ENCODE measurements at places on chromosomes 4 and X.

DNA sequence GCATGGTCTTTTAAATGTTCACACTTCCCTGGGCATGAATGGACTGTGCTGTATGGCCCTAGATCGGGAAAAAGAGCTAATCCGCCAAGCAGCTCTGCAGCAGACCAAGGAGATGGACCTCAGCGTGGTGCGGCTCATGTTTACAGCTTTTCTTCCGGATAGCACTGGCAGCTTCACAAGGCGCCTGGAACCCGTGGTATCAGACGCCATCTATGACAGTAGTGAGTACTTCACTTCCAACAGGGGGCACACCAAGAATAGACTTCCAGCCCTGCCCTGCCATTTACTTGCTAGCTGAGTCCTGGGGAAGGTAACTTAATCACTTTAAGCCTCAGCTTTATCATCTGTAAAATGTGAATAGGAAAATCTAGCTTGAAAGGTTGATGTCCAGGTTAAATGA is 77.7 kb downstream of the NFKB1 start:
- DNase-seq, result peak; percentile 63

DNA sequence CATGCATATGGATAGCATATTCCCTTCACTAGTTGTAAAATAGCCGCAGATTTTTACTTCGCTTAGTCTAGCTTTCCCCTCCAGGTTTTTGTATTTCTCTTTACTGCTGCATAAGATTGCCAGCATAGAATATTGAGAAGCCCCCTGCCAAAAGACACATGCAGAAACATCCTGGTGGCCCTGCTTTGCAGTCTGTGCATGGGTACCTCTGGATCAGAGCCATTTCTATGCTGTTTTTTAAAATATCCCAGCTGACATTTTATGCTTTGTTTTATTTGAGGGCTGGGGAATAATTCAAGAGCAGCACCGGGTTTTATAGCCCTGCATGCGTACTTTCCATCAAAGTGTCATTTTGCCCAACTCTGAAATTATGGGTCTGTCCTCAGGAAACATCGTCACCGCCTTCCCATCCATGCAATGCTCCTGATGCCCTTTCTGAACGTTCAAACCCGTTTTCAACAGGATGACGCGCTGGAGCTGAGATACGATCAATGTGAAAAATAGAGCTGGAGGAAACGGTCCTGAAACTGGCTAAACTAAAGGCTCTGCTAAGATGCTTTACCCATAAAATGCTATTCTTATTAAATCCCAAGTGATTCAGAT is 314.3 kb downstream of the EVC2 start:
- no peak for DNase-seq

DNA sequence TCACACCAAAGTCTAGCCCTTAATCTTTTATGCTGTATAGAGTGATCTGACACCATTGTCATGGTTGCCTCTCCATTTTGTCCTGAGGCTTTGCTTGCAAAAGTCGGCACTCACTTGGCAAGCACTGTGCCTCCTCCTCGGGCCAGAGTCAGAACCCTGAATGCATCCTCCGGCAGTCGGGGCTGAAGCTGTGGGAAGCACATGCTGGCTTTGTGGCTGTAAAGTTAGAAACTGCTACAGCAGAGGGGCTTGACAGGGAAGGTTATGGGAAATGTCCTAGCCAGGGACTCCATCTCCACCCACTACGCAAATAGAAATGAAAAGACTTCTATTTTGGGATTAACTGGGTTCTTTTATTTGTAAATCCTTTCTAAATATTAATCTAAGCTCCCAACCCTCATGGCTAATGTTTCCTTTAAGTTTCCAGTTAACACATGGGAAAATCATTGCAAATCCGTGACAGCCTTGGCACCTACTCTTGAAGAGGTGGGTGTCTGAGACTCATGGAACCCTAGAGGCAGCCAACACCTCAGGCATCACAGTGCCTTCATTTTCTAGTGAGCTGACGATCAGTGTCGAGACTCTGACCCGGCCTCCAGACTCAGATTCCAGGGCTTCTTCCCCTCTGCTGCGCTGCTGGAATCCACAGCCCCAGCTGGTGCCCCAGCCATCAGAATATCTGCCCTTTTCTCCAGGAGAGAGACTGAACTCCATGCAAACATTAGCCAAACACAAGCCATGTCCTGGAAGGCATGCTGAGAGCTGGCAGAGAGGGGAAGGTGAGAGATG is 7.9 kb upstream of the CLDN24 start:
- no peak for DNase-seq

- DNase-seq, result no peak
Observed at GRCh38 chr4:89293299-89293698, 14.3 kb downstream of the GPRIN3 start.

DNA sequence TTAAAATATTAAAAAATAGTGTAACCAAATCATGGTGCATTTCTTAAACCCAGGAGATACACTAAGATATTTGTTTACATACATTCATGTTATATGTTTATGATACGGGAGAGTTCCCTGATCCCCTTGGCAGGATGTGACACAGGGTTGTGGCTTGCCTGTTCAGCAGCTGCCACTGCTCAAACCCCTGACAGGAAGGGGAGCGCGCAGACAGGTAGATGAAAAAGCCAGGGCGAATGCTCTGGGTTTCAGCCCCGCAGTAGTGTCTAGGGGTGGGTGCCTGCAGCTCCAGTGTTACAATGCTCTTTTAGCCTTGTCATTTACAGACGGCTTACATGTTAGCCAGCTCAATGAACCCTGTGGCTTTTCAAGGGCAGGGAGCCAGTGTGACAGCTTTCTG is 1343.8 kb upstream of the IGFBP7 start:
- DNase-seq, result no peak

- DNase-seq, result peak; percentile 91
Observed at GRCh38 chr4:69984030-69984443, 11.7 kb upstream of the STATH start.

- peak; percentile 71 for DNase-seq
Observed at GRCh38 chr4:40933272-40934053, 183.7 kb downstream of the NSUN7 start.

- DNase-seq, result no peak
Observed at GRCh38 chr4:52372747-52373146, 286.4 kb downstream of the USP46 start.

- no peak for DNase-seq
Observed at GRCh38 chr4:16663732-16664131, 234.7 kb downstream of the LDB2 start.

DNA sequence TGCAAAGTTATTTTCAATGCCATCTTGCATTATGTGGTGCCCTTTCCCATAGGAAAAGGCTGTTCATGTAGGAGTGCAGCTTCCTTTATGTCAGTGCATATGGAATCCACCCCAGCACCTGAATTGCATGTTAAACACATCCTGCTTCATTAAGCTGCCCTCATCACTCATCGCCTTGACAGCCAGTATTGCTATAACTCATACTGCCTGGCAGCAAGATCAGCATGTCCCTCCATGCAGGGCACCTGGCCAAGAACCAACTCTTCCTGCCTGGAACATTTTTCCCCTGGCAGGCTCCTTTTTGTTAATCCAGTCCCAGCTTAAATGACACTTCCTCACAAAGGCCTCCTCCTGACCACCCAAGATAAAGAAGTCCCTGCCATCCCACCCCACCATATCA is 23.5 kb upstream of the CA5B start:
- no peak for DNase-seq

DNA sequence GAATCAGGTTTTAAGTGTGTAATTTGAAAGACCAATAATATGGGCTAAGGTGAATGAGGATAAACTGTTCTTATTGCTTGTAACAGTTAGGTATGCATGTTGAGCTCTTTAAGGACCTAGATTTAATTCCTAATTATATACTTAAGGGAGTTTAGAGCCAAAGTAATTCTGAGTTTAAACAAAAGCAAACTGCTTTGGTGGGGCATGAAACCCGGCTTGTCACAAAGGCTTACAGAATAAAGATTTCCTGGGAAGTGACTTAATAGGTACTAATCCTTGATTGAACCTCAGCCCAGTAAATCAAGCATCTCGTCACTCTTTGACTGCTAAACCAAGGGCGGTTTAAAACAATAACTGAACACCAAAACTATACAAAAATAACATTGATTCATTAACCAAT is 1324.2 kb downstream of the RPA4 start:
- no peak for DNase-seq

DNA sequence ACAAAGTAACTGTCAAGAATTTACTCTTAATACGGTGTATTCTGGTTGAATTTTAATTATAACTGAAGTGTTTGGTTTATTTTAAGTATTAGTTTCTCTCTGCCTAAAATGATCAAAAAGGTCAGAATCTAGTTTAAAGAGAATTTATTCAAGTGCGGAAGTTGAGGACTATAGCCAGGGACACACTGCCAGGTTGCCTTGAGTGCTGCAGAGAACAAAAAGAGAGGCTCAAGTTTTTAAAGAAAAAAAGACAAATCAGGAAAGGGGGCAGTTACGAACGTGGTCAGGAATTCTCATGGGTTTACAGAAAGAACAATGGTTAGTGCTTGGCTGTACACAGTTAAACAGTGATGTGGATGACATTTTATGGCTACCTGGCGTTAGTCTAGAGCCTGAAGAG is 81.3 kb downstream of the SNX25 start:
- DNase-seq, result no peak

DNA sequence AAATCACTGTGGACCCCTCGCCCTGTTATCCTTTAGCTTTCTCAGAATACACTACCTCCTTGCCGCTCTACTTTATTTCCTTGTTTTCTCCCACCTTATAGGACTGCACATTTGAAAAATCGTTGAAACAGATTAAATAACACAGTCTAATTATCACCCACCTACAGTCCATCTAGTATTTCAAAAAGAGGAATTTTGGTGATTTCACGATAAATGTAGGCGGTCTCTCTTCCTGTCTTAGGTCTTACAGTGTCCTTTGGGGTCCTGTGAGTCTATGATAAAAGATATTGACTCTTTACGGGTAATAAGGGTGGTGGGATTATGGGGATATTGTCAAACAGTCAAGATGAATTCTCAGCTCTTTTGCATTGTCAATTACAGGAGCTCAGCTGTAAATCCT is 2.4 kb upstream of the TBL1X start:
- DNase-seq, result no peak

- no peak for DNase-seq
Observed at GRCh38 chrX:67718926-67719325, 175.1 kb downstream of the AR start.

GRCh38 chrX:96924581-96924980 is 40.9 kb downstream of the RPA4 start:
- DNase-seq, result no peak

GRCh38 chr4:110615353-110616237 is 7.3 kb downstream of the PITX2 start:
- no peak for DNase-seq

DNA sequence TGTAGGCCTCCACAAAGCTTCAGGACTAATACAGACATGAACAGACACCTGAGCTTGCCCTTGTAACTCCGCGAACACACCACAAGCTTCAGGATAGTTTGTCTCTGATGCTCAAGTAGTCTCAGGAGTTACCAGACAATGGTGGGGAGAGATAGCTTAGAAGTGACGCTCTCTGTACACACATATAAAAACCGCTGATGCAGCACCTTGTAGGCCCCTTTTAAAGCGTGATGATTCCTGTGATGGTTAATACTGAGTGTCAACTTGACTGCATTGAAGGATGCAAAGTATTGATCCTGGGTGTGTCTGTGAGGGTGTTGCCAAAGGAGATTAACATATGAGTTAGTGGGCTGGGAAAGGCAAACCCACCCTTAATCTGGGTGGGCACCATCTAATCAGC is 78.7 kb downstream of the MAGED4 start:
- DNase-seq, result no peak

- DNase-seq, result no peak
Observed at GRCh38 chr4:14260591-14260990, 633.1 kb upstream of the BOD1L1 start.

- DNase-seq, result no peak
Observed at GRCh38 chrX:66601522-66601921, 37.4 kb downstream of the EDA2R start.

GRCh38 chrX:154317391-154317995 is 21.9 kb downstream of the TKTL1 start:
- peak; percentile 28 for DNase-seq

- DNase-seq, result peak; percentile 6
Observed at GRCh38 chr4:168265327-168265726, 53.2 kb downstream of the DDX60 start.

GRCh38 chr4:54017974-54018373 is 46.4 kb downstream of the CHIC2 start:
- no peak for DNase-seq

GRCh38 chr4:187608001-187608421 is 387.6 kb upstream of the ZFP42 start:
- peak; percentile 55 for DNase-seq

DNA sequence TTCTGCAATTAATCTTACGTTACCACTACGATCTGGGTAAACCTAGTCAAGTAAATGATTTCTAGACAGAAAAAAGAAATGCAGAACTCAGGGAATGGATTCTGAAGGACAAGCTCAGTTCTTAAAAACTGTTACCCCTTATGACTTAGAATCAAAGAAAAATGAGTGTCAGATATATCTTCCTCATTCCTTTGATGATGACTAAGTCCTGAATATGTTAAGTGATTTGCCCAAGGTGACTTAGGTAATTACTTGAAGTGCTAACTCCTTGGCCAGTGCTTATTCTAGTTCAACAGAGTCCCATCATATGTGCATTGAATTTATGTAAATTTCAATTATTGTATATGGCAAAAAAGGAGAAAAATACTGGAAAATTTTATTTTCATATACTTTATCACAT is 92.5 kb downstream of the PPEF1 start:
- DNase-seq, result no peak

- peak; percentile 62 for DNase-seq
Observed at GRCh38 chrX:68462653-68463052, 29.4 kb upstream of the OPHN1 start.

- no peak for DNase-seq
Observed at GRCh38 chr4:14985843-14986242, 16.4 kb upstream of the CPEB2 start.

GRCh38 chrX:40006106-40007017 is 91.4 kb downstream of the BCOR start:
- no peak for DNase-seq

DNA sequence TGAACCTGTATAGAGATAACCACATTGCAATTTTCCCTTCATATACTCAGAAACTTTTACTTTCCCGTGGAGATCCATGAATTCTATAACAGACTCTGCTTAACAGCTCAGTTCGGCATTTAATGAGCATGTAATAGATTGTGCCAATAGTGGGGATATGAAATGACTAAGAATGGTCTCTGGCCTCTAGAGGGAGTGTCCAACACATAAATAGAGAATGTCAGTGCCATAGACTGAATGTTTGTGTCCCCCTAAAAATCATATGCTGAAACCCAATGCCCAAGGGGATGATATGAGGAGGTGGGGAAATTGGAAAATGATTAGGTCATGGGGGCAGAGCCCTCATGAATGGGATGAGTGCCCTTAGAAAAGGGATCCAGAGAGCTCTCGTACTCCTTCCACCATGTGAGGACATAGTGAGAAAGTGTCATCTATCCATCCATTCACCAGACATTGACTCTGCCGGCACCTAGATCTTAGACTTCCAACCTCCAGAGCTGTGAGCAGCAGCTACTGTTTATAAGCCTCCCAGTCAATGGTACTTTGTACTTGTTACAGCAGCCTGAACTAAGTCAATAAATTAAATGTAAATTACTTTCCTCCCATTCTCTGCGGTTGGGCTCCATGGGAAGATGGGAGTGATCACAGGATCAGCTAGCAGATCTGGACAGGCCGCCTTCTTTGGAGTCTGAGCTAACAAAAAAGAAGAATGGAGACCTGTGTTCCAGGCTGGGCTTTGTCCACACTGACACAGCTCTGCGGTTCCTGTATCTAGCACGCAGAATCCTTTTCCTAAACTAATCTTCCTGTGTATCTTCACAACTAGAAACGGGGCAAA is 28.1 kb upstream of the HPSE start:
- peak; percentile 75 for DNase-seq

- peak; percentile 89 for DNase-seq
Observed at GRCh38 chr4:156475322-156475721, 496.3 kb downstream of the PDGFC start.

GRCh38 chr4:109764789-109765402 is 35.0 kb upstream of the PLA2G12A start:
- no peak for DNase-seq
